NCI-H460 (cell line): ENCODE measurements at places on chromosomes 4 and X.

DNA sequence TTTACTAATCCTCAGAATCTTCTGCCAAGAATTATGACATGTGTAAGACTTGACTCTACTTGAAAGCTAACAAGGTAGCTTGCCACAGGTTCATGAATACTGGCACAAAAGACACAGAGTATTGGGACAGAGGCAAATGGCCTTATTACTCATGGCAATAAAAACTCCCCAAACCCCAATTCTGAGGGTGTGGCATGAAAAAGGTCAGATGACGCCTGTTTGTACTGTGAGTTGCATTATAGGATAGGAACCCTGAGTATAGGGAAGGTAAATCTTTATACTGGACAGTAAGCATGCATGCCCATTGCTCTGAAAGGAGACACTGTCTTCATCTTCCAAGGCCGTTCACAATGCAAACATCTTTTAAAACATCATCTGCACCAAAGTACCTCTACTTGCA is 600.0 kb downstream of the IL1RAPL1 start:
- no peak for DNase-seq

- DNase-seq, result peak; percentile 15
Observed at GRCh38 chrX:48468693-48469691, 1.1 kb downstream of the SLC38A5 start.

GRCh38 chr4:131248314-131248713 is 1900.8 kb upstream of the PCDH10 start:
- no peak for DNase-seq

GRCh38 chr4:15868111-15868510 is 70.4 kb downstream of the FGFBP1 start:
- DNase-seq, result no peak

DNA sequence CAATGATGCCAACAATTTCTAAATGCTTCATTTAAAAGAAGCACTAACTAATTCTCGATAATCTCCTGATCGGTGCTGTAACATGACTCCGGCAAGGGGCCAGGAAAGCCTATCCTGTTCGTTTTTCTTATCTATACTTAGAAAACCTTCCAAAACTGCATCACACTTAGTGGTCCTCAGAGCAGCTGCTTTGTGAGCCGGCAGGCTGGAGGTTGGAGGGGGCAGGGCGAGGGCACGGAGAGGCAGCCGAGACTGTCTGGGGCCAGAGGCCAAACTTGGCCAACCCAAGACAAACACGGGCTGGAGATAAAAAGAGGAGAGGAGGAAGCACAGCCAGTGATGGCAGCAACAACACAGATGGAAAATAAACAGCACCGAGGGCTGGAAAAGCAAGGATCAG is 455.7 kb downstream of the BCOR start:
- no peak for DNase-seq

- DNase-seq, result no peak
Observed at GRCh38 chr4:81698538-81699296, 227.0 kb upstream of the RASGEF1B start.

- no peak for DNase-seq
Observed at GRCh38 chrX:153636716-153637115, 10.3 kb upstream of the DUSP9 start.

GRCh38 chr4:88720451-88721428 is 23.1 kb upstream of the NAP1L5 start:
- no peak for DNase-seq

DNA sequence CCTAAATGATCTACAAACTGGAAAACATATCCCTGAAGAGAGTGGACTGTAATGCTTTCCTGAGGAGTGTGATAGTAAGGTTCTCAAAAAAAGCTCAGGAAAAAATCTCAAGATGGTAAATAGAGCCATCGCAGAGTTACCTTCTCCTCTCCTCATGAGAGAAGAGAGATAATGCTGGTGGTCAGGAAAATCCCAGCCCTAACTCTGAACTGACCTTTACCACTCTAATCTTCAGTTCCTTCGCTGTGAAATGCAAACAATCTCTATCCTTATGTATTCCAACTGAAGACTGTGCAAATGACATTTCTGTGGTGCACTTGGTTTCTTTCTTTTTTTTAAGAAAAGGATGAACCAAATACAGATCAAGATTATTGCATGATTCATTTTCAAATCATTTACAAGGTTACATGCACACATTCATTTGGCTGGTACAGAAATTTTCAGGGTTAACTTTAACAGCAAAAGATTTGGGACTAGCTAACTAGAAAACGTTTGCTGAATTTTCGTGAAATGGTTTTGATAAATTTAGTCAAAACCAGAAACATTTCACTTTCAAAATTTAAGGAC is 8.3 kb downstream of the PPM1K start:
- no peak for DNase-seq

- no peak for DNase-seq
Observed at GRCh38 chrX:123756320-123756719, 23.5 kb upstream of the THOC2 start.

- no peak for DNase-seq
Observed at GRCh38 chr4:145538596-145538995, 56.9 kb downstream of the SMAD1 start.

GRCh38 chr4:145623831-145624230 is 4.6 kb downstream of the MMAA start:
- DNase-seq, result no peak

- no peak for DNase-seq
Observed at GRCh38 chr4:152256996-152257395, 278.9 kb downstream of the FBXW7 start.

DNA sequence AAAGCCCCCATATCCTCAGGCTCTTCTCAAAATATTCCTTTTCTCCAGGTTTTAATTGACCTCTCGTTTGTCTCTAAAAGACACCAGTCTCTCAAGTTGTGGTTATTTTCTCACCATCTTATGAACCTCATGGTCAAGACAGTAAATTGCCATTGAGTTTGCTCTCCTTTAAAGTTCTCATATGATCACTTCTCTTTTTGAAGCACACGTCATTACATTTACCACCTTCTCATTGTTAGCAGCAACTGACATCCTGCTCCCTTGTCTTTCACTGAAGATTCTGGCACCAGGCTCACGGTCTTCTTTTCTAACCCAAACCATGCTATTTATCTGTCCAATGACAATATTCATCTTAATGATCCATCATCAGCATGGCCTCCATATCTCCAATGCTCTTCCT is 324.2 kb downstream of the TMA16 start:
- DNase-seq, result no peak
